GM12864 (cell line): ENCODE measurements at places on chromosomes 2 and 18.

GRCh38 chr2:183166210-183166609 lies 42.0 kb downstream of the NUP35 start:
- DNase-seq: no peak

DNA sequence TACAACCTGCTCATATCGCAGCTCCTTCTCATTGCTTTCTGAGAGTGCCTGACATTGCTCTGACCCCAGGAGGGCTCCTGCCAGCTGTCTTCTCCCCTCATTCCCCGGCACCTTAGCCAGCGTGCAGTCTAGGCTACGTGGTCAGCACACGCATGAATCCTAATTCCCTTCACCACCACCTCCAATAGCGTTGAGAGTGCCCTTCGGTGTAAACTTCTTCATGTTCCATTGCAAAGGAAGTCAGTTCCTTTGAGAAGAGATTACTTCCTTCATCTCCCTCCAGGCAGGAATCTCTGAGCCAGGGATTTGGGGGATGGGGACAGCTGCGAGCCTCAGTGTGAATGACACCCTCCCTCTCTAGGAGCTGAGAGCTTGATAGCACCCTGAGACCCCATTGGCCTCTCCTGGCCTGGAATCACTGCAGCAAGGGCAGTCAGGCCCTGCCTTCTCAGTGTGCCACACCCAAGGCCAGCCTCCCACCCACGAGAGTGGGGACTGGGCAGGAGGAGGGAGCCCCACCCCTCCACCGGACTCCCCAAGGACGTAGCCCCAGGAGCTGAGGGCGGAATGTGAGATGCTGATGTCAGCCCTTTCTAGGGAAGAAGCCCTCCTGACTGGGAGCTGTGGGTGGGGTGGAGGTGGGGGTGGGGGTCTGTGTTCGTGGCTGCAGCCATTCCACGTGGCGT lies 53.4 kb downstream of the SLC66A2 start:
- DNase-seq: no peak

DNA sequence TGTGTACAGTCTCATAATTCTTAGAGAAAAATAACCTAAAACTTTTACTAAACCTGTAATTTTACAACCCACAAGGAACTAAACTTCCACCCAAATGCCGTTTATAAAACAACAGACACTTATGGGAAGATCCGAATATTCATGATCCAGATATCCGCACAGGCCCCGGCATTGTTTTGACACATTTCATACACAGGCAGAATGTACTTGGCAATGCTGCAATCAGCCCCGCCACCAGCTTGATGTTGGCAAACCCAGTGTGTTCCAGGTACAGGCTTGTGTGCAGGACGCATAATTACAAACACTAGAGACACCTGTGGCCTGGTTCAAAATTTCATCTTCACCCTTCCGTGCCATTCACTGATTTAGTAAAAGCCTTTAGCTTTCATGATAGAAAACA lies 393.0 kb upstream of the SALL3 start:
- DNase-seq: no peak

DNA sequence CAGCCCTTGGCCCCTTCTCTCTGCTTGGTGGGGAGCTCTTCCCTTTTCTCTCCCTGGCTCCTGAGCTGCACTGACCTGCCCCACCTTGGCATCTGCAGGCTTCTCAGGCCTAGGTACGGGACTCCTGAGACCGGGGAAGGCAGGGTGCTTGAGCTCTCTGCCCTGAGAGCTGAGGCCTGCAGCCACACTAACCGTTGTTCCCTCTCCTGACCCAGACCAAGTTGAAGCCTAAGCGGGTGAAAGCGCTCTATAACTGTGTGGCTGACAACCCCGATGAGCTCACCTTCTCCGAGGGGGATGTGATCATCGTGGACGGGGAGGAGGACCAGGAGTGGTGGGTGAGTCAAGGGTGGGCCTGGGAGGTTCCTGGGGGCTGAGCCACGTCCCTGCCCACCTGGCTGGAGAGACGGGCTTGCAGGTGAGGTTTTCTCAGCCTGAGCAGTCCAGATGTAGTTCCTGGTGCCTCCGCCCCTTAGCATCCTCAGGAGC lies 22.2 kb downstream of the ITGB1BP1 start:
- DNase-seq: no peak

- DNase-seq: no peak
These were observed 27.7 kb upstream of the FRZB start for GRCh38 chr2:182894174-182894573.

DNA sequence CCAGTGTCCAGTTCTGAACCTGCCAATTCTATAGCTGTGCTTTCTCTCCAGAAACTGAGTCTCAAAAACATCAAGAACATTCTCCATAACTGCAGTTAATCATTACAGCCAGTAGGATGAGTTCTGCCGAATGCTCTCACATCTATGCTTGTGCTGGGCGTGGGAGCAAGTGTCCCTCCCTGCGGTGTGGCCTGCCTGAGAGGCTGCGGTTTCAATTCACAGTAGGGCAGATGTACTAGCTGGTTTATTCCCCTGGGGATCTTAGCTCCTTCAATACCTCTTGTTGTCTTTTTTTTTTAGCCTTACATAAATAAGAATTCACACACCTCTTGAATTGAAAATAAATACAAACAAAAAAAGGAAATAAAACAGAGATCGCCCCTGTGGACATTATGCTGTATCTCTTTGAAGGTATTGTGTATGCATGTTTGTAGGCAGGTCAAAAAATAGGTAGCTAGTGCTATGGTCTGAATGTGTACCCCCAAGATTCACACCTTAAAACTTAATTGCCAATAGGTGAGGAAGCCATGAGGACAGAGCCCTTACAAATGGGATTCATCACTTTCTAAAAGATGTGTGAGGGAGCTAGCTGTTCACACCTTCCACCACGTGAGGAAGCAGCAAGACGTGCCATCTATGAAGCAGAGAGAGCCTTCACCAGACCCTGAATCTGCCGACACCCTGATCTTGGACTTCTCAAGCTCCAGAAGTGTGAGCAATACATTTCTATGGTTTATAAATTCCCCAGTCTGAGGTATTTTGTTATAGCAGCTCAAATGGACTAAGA lies 74.3 kb downstream of the BCL2L11 start:
- DNase-seq: peak; percentile 72

DNA sequence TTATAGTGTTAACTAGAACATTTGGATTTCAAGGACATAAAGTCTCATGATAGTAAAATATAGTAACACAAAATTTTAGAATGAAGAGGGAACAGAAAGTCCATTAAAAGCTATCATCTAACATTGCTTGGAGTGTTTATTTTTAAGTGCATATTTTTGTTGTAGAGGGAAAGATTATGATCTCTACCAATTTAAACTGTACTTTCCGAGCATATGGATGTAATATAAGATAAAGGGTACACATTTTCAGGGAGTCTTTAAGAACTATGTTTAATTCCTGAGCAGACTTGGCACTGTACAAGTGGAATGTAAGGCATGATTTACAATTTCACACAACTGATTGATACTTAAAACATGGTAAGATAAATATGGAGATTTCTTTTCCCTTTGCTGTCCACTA lies 34.2 kb upstream of the ZNF804A start:
- no peak for DNase-seq

- DNase-seq: no peak
These were observed 84.4 kb downstream of the MAP4K4 start for GRCh38 chr2:101781791-101782426.

DNA sequence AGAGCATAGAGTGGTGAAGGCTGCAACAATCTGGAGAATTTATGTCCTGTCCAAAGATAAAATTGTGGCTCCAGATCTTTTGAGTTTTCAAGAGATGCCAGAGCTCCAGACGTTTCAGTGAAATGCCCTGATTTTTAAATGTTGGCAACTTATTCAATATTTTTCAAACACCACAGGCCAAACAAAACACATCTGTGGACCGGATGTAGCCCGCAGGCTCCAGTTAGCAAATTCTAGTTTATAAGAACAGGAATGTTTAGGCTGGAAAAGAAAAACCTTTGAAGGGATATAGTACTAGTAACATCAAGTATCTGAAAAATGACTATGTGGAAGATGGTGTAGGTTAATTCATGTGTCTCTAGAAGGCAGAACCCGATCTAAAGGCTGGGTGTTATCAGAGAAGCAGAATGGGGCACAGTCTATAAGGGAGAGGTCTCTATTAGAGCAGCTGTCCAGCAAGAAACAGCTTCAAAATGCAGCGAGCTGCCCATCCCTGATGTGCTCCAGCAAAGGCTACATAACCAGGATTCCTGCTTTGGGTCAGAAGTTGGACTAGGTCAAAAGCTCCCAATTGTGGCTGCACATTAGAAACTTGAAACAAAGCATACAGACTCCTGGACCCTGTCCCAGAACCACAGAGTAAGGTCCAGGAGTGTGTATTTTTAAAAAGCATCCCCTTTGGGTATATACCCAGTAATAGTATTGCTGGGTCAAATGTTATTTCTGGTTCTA lies 105.9 kb downstream of the ANKRD44 start:
- DNase-seq: no peak
